Brain (organoid and tissue), 16 donors: ENCODE measurements at places on chromosomes 4 and X. TPM values are rescaled to one million over a fixed set of nuclear protein-coding genes. Genes with fewer than 3 reads are reported as not detected.

The PCSK1N gene
- polyA plus RNA-seq: 267 TPM

The ATP7A gene
- polyA plus RNA-seq: 4.4 TPM

The RTL9 gene
- polyA plus RNA-seq: 0.44 TPM

The AFP gene
- polyA plus RNA-seq: not detected

The HPF1 gene
- polyA plus RNA-seq: 12.2 TPM

The PDE5A gene
- polyA plus RNA-seq: 8.9 TPM

The FANCB gene
- polyA plus RNA-seq: 0.75 TPM

The SPANXA2 gene
- polyA plus RNA-seq: not detected

The PRDM8 gene
- polyA plus RNA-seq: 6.4 TPM

The ADH7 gene
- polyA plus RNA-seq: not detected

The NAA11 gene
- not detected for polyA plus RNA-seq

The ASB12 gene
- not detected for polyA plus RNA-seq

The MFAP3L gene
- 4.3 TPM for polyA plus RNA-seq

The ENPP6 gene
- 6.8 TPM for polyA plus RNA-seq

The CCNA2 gene
- 16.8 TPM for polyA plus RNA-seq

The ETDB gene
- not detected for polyA plus RNA-seq

The NWD2 gene
- polyA plus RNA-seq: 0.20 TPM

The NIPAL1 gene
- polyA plus RNA-seq: 1.7 TPM

The GAGE12J gene
- not detected for polyA plus RNA-seq

The LARP7 gene
- 6.9 TPM for polyA plus RNA-seq

The RNF128 gene
- polyA plus RNA-seq: 0.51 TPM

The MAGEC3 gene
- polyA plus RNA-seq: not detected

The SULT1E1 gene
- not detected for polyA plus RNA-seq

The HAND2 gene
- not detected for polyA plus RNA-seq

The PNCK gene
- polyA plus RNA-seq: 24.5 TPM

The ADH5 gene
- 73.7 TPM for polyA plus RNA-seq

The SHOX gene
- not detected for polyA plus RNA-seq

The USP53 gene
- polyA plus RNA-seq: 0.58 TPM
